ENCODE measurements at places on chromosomes 7 and 10.

GRCh38 chr7:131072505-131073091 is 255.1 kb upstream of the MKLN1 start:
- peak; percentile 41 for DNase-seq

DNA sequence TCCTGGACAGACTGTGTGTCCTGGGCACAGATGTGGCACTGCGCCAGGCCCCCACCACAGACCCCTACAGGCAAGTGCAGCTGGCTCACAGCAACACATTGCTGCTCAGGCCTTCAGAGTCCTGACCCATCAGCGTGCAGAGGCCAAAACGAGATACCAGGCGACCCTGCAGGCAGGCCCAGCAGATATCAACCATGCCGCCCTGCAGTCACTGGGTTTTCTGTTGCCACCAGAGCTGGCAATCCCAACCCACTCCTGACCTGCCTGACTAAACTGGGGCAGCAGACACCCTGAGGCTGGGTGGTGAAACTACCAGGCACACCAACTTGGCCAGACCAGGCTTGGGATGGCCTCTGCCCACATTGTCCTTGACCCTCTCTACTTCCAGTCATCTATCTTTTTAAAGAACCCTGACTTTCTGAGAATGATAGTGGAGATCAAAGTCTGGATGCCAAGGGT is 20.3 kb downstream of the ZCCHC24 start:
- DNase-seq: no peak

DNA sequence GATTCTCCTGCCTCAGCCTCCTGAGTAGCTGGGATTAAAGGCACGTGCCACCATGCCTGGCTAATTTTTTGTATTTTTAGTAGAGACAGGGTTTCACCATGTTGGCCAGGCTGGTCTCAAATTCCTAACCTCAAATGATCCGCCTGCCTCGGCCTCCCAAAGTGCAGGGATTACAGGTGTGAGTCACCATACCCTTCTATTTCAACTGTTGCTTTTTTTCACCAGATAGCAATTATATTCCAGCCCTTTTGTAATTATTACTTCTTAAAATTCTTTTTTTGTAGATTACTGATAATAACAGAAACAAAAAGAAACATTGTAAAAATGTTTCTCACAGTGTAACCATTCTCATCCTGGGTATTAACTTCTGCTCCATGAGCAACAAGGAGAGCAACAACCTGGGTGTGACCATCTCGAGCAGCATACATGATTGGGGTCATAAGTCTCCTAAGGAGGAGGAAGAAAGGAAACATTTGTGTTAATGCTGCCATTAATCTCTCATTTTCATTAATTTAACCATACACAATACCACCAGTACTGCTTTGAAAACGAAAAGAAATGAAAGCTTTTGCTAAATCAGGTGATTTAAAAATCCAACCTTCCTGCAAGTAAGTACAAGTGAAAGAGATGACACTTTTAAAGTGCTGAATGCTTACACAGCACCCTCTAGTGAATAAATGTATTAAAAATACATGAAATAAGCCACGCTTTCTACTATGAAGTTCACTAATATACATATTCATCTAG is 41.8 kb downstream of the ASZ1 start:
- peak; percentile 43 for DNase-seq

- DNase-seq: no peak
These were observed 106.2 kb downstream of the TFEC start for GRCh38 chr7:115924411-115924810.

GRCh38 chr10:4848356-4849041 is 22.5 kb downstream of the AKR1E2 start:
- no peak for DNase-seq

- no peak for DNase-seq
These were observed 168.7 kb upstream of the HABP2 start for GRCh38 chr10:113384181-113384580.

DNA sequence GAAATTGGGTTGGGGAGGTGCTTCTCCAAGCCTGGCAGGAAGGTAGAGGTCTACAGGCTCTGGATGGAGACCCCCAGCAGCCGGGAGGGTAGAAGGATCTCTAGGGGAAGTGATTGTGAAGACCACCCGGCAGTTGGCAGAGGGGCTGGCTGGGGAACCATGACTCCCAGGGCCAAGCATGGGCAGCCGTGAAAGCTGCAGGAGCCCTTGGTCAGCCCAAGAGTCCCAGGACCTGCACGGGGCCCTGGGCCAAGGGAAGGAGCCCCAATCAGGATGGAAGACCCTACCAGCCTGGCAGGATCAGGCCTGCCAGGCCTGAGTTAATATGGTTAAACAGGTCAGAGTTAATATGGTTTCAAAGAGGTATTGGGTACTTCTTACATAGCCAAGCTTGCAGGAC is 126.3 kb upstream of the NANOS1 start:
- DNase-seq: no peak

GRCh38 chr10:63157845-63158624 is 24.9 kb downstream of the NRBF2 start:
- peak; percentile 79 for DNase-seq

- DNase-seq: no peak
These were observed 167.5 kb downstream of the VPS50 start for GRCh38 chr7:93399642-93400041.

DNA sequence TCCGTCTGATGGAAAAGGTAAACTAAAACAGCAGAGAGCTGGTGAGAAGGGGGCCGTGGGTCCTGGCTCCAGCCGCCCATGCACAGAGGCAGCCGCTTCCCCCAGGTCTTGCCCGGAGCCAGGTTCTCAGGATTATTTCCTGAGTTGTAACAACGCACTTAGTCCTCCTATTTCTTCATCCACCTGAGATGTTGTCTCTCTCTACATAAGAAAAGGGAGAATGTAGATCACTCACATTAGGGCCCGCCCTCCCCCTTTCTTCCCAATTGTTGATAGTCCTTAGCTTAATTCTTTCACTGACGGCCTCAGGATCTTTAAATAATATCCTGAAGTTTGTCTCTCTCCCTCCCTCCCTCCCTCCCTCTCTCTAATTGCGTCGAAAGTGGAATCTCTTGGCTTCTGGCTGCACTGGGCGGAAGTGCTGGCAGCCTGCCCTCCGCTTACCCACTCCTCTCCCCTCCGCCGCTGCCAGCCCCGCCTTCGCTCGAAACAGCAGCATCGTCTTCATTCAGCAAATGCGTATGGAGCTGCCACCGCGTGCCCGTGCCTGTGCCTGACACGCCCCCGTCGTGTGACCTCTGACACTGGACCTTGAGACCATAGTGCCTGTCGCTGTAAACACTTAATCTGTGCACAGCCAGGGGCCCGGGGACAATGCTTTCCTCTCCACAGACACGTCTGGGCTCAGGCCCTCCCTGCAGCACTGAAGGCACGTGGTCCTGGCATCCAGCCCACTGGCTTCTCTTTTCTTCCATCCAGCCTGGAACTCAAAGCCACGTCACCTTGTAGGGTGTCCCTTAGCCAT is 174.5 kb upstream of the PPP2R2D start:
- DNase-seq: peak; percentile 54

DNA sequence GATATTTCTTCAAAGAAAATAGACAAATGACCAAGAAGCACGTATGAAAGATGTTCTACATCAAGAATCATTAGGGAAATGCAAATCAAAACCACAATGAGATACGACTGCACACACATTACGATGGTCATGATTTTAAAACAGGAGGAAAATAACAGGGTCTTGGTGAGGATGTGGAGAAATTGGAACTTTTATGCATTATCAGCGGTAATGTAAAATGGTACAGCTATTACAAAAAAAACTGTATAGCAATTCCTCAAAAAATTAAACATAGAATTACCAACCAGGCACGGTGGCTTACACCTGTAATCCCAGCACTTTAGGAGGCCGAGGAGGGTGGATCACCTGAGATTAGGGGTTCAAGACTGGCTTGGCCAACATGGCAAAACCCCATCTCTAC is 178.8 kb upstream of the NEBL start:
- no peak for DNase-seq

DNA sequence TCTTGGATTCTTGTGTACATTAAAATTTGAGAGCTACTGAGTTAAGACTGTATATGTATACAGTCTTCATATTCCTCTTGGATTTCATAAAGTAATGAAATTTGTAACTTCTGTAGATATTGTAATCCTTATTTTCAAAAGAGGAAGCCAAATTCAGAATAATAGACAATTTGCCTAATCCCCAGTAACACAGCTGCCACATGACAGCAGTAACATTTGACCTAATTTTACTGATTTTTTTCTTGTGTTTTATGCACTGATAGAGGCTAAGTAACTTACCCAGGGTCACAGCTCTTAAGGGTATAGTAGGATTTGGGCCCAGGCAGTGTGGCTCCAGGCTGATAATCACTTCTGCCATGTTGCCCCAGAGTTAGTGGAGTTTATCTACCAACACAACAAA is 40.4 kb upstream of the IL6 start:
- no peak for DNase-seq

- DNase-seq: no peak
These were observed 40.3 kb downstream of the PTPRE start for GRCh38 chr10:127947211-127947610.

- DNase-seq: peak; percentile 12
These were observed 831.0 kb downstream of the NXPH1 start for GRCh38 chr7:9264395-9264794.

- peak; percentile 13 for DNase-seq
These were observed 584.0 kb upstream of the GHITM start for GRCh38 chr10:83555264-83555663.

GRCh38 chr10:95976362-95977229 is 66.8 kb upstream of the CCNJ start:
- no peak for DNase-seq

DNA sequence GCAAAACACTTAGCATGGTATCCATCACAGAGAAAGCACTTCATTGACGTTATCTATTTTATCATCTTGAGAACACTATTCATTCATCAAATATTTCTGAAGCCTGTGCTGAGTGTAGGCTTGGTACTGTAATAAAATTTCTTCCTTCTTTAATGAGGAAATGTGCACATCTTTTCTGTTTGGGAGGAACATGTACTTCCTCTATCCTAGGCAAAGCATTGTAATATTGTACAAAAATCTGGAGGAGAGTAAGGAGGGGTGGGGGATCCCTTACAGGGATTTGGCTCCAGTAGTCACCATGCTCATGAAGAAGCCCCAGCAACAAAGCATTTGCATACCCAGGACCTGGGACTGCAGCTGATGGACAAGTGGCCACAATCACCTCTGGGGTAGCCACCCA is 39.9 kb upstream of the SORCS3 start:
- no peak for DNase-seq

- DNase-seq: no peak
These were observed 162.8 kb upstream of the SVIL start for GRCh38 chr10:29797616-29798015.

GRCh38 chr7:128431221-128431620 is 21.4 kb upstream of the IMPDH1 start:
- peak; percentile 23 for DNase-seq

DNA sequence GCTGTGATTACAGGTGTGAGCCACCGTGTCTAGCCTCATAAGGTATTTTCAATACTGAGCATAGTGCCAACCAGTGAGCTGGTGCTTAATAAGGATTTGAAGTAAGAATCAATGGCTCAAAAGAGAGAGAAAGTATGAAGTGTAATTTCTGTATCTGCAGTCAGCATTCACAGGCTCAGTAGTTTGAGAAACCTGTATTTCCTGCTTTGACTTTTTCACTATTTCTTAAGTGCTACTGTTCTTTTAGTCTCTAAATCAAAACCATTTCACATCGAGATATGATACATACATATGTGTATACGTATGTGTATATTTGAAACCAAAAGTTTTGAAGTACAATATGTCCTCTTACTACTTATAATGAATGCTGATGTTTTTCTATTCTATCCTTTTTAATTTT is 189.9 kb downstream of the PPP1R9A start:
- no peak for DNase-seq

DNA sequence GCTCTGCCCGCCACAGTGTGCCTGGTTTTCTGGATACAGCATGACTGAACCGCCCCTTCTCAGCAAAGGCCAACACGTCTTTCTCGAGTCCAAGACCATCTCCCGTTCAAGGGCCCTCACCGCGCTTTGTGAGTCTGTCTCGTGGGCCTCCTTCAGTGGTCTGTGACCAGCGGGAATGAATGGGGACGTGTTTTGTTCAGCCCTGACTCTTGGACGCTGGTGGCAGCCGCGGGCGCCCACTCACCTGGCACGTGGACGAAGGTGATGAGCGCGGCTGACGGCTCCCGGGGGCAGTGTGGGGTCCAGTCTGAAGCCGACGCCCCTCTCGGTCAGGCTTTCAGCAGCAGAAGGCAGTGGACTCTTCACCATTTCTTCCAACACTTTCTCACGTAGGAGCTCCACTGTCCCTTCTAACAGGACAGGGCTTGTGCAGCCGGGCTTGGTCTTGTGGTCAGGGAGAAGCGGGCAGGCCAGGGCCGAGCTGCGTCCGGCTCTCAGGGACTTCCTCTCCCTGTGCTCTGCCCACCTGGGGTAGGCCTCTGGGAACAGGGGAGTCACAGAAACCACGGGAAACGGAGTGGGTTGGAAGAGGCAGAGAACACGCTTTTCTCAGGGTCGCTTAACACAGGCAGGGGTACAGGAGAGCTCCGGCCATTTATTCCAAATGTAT is 30.4 kb downstream of the AMZ1 start:
- DNase-seq: no peak

DNA sequence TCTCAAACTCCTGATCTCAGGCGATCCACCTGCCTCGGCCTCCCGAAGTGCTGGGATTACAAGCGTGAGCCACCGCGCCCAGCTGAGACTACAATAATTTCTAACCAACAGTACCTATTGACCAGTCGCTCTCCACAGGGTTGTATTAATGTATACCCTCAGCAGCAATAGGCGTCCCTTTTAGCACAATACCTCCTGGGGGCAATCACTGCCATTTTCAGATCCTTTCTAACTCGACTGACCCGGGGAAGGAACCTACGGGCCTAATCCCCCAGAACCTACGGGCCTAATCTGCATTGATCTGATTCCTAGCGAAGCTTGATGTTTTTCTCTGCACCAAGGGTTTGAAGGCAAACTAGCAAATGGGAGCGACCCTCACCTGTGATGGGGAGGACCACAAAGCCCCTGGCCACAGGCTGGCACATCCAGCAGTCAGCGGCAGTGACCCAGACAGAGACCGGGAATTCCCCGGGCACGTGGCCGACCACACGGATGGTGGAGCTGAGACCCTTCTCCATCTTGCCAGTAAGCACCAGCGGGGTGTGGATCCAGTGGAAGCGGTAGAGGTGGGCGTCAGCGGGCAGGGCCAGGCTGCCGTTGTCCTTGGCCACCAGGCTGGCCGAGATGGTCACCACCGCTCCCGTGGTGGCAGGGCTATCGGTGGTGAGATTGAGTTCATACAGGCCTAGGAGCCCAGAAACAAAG is 6.9 kb downstream of the TMEM130 start:
- DNase-seq: no peak

- no peak for DNase-seq
These were observed 118.8 kb downstream of the MYL10 start for GRCh38 chr7:101510297-101510696.

DNA sequence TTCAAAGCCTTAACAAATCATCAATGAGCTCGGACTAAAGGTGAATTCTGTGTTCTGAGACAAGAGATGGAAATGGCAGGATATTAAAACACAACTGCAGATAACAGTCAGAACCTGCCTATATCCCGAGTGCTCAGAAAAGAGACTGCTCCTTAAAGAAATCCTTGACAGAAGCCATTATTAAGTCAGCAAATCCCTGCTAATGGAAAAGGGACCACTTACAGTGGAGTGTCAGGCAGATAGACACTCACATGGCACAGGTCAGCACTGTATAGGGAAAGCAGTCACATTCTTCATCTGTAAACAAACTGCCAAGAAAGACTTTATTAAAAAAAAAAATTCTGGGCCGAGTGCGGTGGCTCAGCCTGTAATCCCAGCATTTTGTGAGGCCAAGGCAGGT is 147.5 kb upstream of the LRRTM3 start:
- no peak for DNase-seq

All from NCI-H69 (cell line).